ENCODE measurements at places on chromosomes 2 and 18.

- peaks cover 17% of the 10 kb centered on the region for H3K4me1 ChIP-seq
- no peak overlapping the region for H3K27ac ChIP-seq
- H3K36me3 ChIP-seq: peaks cover 74% of the 10 kb centered on the region
- DNase-seq: no peak
- no peak overlapping the region for H3K4me3 ChIP-seq
- H3K27me3 ChIP-seq: no peaks in the 10 kb centered on the region
These were observed 8.1 kb downstream of the NPC1 start for GRCh38 chr18:23578067-23578701.

DNA sequence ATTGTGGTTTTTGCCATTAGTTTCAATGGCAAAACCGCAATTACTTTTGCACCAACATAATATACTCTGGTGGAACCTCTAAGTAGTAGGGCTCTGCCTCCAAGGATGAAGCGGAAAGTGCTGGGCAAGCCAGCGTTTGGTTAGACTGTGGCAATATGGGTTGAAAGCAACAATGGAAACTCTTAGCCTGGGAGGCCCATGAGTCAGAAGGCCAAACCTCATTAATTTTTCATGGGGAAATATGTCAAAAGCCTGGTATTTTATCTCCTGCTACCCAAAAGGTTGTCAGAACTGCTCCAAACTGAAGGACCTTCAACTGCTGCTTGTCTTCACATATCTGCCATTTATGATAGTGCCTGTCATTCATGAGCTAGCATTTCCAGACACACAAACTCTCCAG lies 179.1 kb upstream of the CYP26B1 start:
- no peak overlapping the region for H3K27ac ChIP-seq
- no peak overlapping the region for H3K4me3 ChIP-seq
- no peaks in the 10 kb centered on the region for H3K27me3 ChIP-seq
- DNase-seq: no peak

- H3K36me3 ChIP-seq: no peaks in the 10 kb centered on the region
- peak; percentile 60 for DNase-seq
- H3K27me3 ChIP-seq: no peaks in the 10 kb centered on the region
- no peak overlapping the region for H3K27ac ChIP-seq
- H3K4me1 ChIP-seq: no peaks in the 10 kb centered on the region
These were observed 1563.1 kb downstream of the LRP1B start for GRCh38 chr2:140567734-140568133.

DNA sequence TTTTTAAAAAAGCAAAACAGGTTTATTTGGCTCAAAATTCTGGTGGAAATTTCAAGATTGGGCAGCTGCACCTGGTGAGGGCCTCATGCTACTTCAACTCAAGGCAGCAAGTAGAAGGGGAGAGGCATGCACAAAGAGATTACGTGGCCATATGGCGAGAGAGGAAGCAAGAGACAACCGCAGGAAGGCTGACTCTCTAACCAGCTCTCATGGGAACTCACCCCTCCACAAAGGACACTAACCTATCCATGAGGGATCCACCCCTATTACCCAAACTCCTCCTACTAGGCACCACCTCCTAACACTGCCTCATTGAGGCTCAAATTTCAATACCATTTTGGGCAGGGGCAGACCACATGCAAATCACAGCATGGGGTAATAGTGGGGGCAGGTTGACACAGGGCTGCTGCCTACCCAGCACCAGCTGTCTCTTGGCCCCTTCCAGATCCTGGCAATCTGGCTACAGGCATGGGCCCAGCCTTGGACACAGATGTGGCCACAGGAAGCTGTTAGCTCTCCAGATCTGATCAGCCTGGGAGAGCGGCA lies 2.0 kb upstream of the CAPN10 start:
- peak; percentile 40 for DNase-seq
- peaks cover 4% of the 10 kb centered on the region for H3K36me3 ChIP-seq
- H3K27me3 ChIP-seq: no peaks in the 10 kb centered on the region

DNA sequence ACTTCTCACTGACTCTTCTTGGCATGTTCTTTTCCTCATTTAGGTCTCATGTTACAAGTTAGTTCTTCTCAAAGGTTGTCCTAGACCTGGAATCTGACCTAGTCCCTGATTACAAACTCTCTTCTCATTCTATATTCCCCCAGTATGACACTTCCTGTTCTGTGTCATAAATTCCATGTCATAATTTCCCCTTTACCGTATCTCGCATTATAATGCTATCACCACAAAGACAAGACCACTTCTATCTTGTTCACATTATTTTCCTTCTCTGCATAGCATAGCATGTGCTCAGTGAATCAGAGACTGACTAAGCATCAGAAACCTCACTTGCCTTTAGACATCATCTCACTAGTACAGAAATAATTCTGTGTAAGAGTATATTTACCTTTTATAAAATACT lies 63.6 kb upstream of the CAVIN2 start:
- H3K4me1 ChIP-seq: no peaks in the 10 kb centered on the region
- DNase-seq: peak; percentile 23
- no peaks in the 10 kb centered on the region for H3K36me3 ChIP-seq
- peak overlapping the region; percentile 6 for H3K27ac ChIP-seq

GRCh38 chr2:217935235-217935879 lies 67.4 kb downstream of the TNS1 start:
- no peak for DNase-seq
- H3K4me3 ChIP-seq: peak overlapping the region; percentile 31
- H3K4me1 ChIP-seq: peaks cover 67% of the 10 kb centered on the region
- H3K27ac ChIP-seq: peak overlapping the region; percentile 63

- no peaks in the 10 kb centered on the region for H3K27me3 ChIP-seq
- peaks cover 53% of the 10 kb centered on the region for H3K36me3 ChIP-seq
- no peak for DNase-seq
These were observed 29.6 kb downstream of the MRPS5 start for GRCh38 chr2:95091885-95092555.

- no peaks in the 10 kb centered on the region for H3K36me3 ChIP-seq
- peaks cover 2% of the 10 kb centered on the region for H3K4me1 ChIP-seq
- H3K27me3 ChIP-seq: peaks cover 50% of the 10 kb centered on the region
- DNase-seq: no peak
- no peak overlapping the region for H3K4me3 ChIP-seq
- no peak overlapping the region for H3K27ac ChIP-seq
These were observed 24.9 kb downstream of the TWIST2 start for GRCh38 chr2:238872628-238873380.

DNA sequence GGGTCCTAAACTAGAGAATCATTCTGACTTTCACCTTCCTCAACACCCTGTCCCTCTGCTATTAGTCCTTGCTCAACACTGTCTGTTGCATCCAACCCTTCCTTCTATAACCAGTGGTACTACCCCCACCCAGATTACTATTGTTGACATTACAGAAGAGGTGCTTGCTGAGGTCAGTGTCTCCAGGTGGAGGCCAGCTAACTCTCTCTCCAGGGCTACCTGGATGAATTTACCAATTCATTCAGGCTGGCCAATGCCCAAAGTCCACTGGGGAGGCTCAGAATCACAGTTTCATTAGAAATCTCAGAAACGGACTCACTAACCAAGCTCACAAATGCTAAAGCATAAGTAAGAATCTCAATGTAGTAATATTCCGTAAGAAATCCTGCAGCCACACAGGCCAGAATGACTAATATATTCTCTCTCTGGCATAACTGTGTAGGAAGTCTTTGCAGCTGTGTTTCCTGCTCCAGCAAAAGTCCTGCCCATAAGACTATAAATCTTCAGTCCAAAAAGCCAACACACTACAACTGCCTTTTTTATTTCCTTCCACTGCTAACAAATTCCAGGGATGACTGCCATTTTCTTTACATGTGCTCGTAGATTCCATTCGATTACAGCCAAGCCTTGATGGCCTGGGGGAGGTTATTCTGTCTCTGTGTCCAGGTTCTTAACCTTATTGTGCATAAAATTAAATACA lies 10.0 kb upstream of the TTR start:
- H3K36me3 ChIP-seq: no peaks in the 10 kb centered on the region
- no peaks in the 10 kb centered on the region for H3K27me3 ChIP-seq
- peak overlapping the region; percentile 83 for H3K27ac ChIP-seq
- H3K4me1 ChIP-seq: peaks cover 3% of the 10 kb centered on the region

GRCh38 chr2:149018981-149019380 lies 19.5 kb upstream of the LYPD6B start:
- H3K27me3 ChIP-seq: peaks cover 12% of the 10 kb centered on the region
- no peak for DNase-seq
- no peak overlapping the region for H3K4me3 ChIP-seq
- H3K27ac ChIP-seq: no peak overlapping the region
- no peaks in the 10 kb centered on the region for H3K4me1 ChIP-seq

DNA sequence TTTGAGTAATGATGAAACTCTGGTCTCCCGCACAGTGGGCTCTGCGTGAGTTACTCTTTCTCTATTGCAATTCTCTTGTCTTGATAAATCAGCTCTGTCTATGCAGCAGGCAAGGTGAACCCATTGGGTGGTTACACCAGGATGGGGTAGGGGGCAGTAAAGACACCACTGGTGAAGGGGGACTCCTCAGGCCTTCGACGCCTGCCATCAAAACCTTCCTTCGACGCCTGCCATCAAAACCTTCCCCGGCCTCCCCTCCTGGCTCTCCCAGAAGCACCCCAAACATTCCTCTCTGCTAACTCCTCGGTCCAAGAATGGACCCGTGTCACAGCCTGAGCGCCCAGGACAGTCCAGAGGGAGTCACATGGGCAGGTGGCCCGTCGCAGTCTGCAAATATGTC lies 4.8 kb upstream of the STARD7 start:
- no peak for DNase-seq
- no peak overlapping the region for H3K27ac ChIP-seq
- peaks cover 8% of the 10 kb centered on the region for H3K4me1 ChIP-seq
- H3K27me3 ChIP-seq: no peaks in the 10 kb centered on the region

GRCh38 chr18:68449292-68449691 lies 265.6 kb downstream of the TMX3 start:
- no peak overlapping the region for H3K4me3 ChIP-seq
- DNase-seq: peak; percentile 88
- H3K36me3 ChIP-seq: no peaks in the 10 kb centered on the region
- no peaks in the 10 kb centered on the region for H3K4me1 ChIP-seq
- no peaks in the 10 kb centered on the region for H3K27me3 ChIP-seq
- H3K27ac ChIP-seq: no peak overlapping the region

GRCh38 chr2:238408615-238409340 lies 17.9 kb upstream of the ASB1 start:
- H3K27me3 ChIP-seq: no peaks in the 10 kb centered on the region
- no peak overlapping the region for H3K4me3 ChIP-seq
- peaks cover 8% of the 10 kb centered on the region for H3K4me1 ChIP-seq

DNA sequence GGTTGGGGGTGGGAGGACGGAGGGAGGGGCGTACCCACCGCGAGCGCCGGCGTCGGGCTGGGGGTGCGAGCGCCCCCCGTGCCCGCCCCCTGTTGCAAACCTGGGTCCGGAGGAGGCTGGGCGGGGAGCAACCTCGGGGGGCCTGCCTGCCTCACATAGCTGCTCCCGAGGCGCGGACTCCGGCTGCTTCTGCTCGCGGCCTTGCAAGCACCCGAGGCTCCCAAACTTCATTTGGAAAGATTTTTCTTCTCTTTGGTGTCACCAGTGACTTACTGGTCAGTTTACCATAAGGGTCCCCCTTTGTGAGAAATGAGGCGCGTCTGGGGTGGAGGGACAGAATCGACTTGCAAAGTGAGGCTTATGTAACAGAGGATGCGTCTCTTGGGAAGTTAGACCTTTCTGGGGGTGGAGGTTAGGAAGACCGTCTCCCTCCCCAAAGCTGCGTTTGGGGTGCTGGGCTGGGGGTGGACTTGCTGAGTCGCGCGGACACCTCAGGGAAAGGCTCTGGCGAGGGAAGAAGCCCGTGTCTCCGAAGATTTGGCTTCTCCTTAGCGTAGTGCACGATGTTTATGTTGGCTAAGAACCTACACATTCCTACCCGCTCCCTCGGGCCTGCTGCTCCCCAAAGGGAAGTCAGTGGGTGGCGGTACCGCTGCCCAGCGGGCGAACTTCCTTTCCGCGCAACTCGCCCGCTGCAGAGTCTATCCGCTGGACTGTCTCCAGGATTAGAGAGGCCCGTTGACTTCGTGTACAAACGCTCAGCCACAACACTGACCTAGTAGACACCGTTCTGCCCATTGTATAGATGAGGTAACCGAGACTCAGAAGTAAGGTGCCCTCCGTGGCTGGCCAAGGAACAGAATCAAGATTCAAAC lies 559 bp downstream of the TMEM37 start:
- H3K36me3 ChIP-seq: peaks cover 12% of the 10 kb centered on the region
- H3K27ac ChIP-seq: peak overlapping the region; percentile 91
- H3K4me3 ChIP-seq: peak overlapping the region; percentile 69
- DNase-seq: peak; percentile 21
- H3K4me1 ChIP-seq: peaks cover 53% of the 10 kb centered on the region

GRCh38 chr2:147689220-147689909 lies 155.5 kb upstream of the ACVR2A start:
- H3K36me3 ChIP-seq: no peaks in the 10 kb centered on the region
- H3K4me1 ChIP-seq: no peaks in the 10 kb centered on the region
- peaks cover 3% of the 10 kb centered on the region for H3K27me3 ChIP-seq

- no peaks in the 10 kb centered on the region for H3K27me3 ChIP-seq
- DNase-seq: no peak
- H3K4me1 ChIP-seq: no peaks in the 10 kb centered on the region
- no peaks in the 10 kb centered on the region for H3K36me3 ChIP-seq
- H3K4me3 ChIP-seq: no peak overlapping the region
- H3K27ac ChIP-seq: no peak overlapping the region
These were observed 114.8 kb upstream of the LRATD1 start for GRCh38 chr2:14517731-14518130.

DNA sequence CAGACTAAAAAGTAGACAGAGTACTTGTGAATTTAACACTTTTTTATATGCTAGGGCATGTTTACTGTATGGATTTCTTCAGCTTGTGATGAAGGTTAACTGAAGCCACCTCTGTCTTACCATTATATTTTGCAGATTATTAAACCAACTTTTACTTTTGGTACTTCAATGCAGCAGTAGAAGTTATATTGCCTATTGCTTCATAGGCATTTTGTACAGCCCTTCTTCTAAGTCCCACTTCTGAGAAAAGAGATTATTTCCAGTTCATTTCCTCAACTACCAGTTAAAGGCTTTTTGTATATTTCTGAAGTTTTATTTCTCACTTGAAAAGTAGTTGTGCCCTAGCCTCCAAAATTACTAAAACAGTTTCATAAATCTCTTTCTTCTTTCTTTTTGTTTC lies 256.4 kb upstream of the FBXO11 start:
- H3K4me3 ChIP-seq: no peak overlapping the region
- H3K27me3 ChIP-seq: no peaks in the 10 kb centered on the region
- H3K27ac ChIP-seq: no peak overlapping the region
- no peaks in the 10 kb centered on the region for H3K36me3 ChIP-seq
- no peak for DNase-seq

DNA sequence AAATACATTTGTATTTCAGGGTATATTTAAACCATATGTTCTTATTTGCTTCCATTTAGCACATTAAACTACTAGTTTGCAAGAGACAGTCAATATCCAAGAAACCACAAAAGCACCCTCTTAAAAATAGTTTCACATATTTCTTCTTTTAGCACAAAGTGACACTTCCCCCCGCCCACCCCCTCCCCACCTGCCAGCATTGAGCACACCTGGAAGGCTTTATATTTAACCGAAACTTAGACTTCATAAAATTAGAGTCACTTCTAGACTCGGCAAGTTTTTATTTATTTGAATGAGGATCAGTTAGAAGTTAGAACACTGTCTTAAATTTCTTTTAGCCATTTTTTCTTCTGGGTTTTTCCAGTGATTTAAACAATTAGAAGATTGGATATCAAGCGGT lies 355.9 kb upstream of the FIGN start:
- H3K4me3 ChIP-seq: no peak overlapping the region
- H3K4me1 ChIP-seq: no peaks in the 10 kb centered on the region
- H3K27ac ChIP-seq: no peak overlapping the region
- H3K27me3 ChIP-seq: no peaks in the 10 kb centered on the region

- no peaks in the 10 kb centered on the region for H3K27me3 ChIP-seq
- H3K36me3 ChIP-seq: no peaks in the 10 kb centered on the region
- H3K4me1 ChIP-seq: no peaks in the 10 kb centered on the region
These were observed 135.5 kb upstream of the MC4R start for GRCh38 chr18:60508108-60508507.

All from mesenchymal stem cell (in vitro differentiated cells and primary cell).